ENCODE measurements at places on chromosomes 4 and X.

- peak; percentile 1 for DNase-seq
Measured at GRCh38 chrX:114047558-114047957, 536.3 kb upstream of the HTR2C start.

GRCh38 chrX:131831185-131831520 lies 191.9 kb upstream of the STK26 start:
- no peak for DNase-seq

DNA sequence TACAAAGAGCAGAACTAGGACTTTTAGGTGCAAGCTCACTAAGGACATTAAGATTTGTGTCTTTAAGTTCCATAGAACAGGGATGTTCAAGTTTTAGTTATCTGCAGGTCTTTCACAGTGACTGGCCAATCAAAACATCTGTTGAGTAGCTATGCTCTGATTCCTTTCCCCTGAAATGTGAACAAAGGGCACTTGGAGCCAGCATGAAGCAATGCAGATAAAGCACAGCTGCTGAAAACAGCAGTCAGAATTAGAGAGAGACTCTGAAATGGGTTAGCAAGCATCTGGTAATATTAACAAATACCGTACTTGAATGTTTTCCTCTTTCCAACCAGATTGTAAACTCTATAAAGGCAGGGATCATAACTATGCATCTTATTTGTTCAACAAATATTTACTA lies 276.9 kb downstream of the RAB28 start:
- DNase-seq: no peak

- DNase-seq: peak; percentile 54
Measured at GRCh38 chr4:138241281-138242075, 671 bp downstream of the SLC7A11 start.

- DNase-seq: peak; percentile 34
Measured at GRCh38 chr4:133594390-133595207, 445.5 kb downstream of the PCDH10 start.

DNA sequence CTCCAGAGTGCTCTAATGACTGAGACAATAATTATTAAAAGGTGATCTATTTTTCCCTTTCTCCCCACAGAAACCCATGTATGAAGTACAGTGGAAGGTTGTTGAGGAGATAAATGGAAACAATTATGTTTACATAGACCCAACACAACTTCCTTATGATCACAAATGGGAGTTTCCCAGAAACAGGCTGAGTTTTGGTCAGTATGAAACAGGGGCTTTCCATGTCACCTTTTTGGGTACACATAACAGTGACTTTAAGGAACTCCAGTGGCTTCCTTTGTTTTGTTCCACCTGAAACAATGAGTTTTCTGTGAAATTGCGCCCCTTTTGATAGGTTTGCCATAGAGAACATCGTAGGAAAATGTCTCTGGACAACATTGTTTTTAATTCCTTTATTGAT lies 69.6 kb downstream of the KIT start:
- DNase-seq: no peak

DNA sequence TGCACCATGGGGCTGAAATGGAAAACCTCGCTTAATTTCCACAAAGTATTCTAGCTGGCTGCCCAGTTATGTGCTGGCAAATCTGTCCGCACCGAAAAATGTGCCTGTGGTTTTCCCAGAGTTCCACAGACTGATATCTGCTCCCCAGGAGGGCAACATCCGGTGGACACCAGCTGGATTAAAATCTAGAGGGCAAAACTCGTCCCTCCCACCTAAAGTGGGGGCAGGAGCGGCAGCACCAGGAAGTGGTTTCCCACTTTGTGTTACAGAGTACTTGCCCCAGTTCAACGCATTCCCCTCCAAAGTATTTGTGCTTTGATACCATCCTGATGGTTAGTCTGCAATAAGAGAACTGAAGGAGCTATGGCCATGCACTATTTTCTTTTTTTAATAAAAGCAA lies 187.6 kb downstream of the TSPAN5 start:
- DNase-seq: peak; percentile 93

GRCh38 chr4:117154251-117154650 lies 68.9 kb upstream of the TRAM1L1 start:
- DNase-seq: no peak

- DNase-seq: no peak
Measured at GRCh38 chr4:26369581-26369980, 48.8 kb downstream of the RBPJ start.

- no peak for DNase-seq
Measured at GRCh38 chrX:45601052-45601451, 400.4 kb upstream of the DIPK2B start.

GRCh38 chr4:78235800-78236199 lies 178.7 kb downstream of the FRAS1 start:
- no peak for DNase-seq

DNA sequence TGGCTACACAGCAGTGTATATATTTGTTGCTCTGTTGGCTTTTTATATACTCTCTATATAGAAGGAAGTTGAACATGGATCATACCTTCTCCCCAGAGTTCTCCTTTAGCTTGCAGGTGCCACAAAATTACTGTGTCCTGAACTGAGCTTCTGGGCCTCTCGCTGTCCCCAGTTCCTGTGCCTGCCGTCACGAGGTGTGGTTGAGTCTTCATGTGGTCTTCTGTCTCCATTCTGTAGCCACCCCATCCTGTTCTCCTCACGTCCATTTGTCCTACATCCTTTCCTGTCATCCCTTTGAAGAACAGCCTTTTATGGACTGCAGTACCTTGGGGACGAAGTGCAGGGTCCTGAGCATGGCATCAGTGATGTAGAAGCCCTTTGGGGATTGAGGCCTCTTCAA lies 14.5 kb downstream of the TMEM131L start:
- DNase-seq: no peak

GRCh38 chrX:6095469-6095868 lies 133.2 kb downstream of the NLGN4X start:
- DNase-seq: no peak

- DNase-seq: peak; percentile 7
Measured at GRCh38 chrX:64093761-64094160, 111.7 kb downstream of the AMER1 start.

DNA sequence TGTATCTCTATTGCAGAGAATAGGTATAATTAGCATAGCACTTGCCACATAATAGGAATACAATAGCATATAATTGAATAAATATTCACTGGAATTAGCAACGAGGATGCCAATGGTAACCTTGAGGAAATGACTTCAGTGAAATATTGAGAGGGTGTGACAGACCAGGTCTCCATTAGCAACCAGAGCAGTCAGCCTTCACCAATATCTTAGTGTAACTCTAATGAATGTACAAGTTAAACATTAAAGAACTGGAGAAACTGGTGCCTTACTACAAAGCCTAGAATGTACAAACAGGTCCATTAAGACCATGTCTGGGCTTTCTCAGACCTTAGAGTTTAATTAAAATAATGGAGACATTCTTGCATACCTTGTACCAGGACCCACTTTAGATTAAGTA lies 143.0 kb downstream of the MAGEB17 start:
- no peak for DNase-seq

DNA sequence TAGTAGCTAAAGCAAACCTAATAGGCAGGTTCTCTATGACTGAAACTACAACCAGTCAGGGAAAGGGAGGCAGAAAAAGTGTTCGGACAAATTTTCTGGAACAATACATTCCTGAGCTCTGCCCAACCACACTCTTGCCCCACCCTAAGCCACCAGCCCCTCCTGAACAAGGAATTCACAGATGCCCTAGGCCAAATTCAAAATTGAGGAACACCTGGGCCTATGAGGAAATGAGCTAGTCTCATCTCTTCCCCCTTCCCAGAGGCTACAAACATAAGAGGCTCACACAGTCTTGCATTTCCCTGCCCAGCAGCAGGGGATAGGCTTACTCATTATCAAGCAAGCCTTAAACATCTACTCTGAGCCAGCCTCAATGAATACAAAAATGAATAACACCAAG lies 284.7 kb downstream of the ZNF674 start:
- peak; percentile 79 for DNase-seq

DNA sequence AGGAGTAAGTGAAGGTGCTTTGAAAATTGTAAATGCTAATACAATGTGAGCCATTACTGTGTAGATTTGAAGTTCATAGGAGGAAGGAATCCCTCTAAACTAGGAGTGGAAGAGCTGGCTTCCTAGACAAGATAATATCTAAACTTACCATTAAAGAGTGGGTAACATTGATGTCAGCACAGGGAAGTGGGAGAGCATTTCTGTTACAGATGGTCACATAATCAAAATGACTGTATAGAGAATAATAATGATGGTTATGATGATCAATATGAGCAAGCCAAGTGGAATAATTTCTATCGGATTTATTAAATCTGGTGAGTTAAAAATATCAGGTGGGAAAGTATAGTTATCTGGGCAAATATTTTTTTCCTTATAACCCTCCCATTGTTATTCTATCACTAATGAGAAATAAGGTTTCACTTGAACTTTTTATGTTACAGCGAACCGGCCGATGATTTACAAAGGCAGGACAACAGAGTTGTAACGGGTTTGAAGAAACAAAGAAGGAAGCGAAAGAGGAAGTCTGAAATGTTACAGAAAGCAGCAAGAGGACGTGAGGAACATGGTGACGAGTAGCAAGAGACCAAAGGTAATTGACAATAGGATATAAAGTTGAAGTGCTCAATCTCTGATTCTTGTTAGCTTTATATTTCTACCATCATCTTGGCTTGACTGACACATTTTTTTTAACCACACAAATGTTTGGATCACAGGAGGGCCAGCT lies 43.5 kb downstream of the FMR1NB start:
- no peak for DNase-seq

DNA sequence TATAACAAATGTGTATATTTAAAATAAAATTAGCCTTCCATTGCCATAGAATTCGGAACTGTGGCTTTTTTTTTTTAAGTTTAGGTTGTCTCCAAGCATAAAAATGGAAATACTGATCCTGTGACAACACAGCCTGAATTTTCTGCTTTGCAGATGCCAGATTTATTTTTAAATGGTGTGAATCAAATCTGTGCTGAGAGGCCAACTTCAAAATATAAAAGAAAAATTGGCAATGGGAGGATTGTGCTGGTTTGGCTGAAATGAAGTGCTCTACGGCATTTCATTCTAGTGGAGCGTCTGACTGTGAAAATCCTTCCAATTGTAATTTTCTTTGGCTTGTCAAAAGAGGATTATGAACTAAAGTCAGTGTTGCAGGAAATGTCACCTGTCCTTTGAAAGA lies 580.3 kb upstream of the ZFP42 start:
- DNase-seq: no peak

DNA sequence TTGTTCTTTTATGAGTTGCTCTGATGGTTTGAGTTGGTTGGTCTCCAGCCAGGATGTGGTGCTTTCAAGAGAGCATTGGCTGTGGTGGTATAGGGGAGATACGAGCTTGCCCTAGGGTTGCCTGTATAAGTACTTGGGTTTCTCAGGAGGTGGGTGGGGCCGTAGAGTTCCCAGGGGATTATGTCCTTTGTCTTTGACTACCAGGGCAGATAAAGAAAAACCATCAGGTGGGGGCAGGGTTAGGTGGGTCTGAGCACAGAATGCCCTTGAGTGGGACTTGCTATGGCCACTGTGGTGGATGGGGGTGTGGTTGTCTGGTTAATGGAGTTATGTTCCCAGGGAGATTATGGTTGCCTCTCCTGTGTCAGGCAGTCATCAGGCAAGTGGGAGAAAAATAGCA lies 247.9 kb upstream of the HAND2 start:
- no peak for DNase-seq

- DNase-seq: no peak
Measured at GRCh38 chr4:133157460-133158160, 8.5 kb downstream of the PCDH10 start.

GRCh38 chrX:39199429-39199828 lies 398.2 kb downstream of the MID1IP1 start:
- peak; percentile 71 for DNase-seq

DNA sequence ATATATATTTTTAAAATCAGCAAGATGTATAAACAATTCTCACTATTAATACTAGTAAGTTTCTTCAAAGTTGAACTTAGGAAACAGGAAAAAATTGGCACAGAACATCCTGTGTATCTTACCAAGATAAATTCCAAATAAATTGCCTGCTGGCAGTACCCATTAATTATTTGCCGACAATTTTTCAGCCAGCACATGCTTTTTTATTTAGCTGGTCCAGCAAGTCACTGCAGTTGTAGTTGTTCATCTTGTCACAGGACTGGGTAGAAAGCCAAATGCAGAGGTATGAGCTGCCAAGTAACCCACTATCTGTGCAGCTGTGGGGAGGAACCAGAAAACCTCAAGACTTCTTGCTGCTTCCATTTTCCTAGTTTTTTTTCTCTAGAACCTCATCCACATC lies 113.4 kb downstream of the PACRGL start:
- no peak for DNase-seq

GRCh38 chr4:108702960-108703359 lies 52.6 kb downstream of the OSTC start:
- peak; percentile 31 for DNase-seq

- DNase-seq: peak; percentile 83
Measured at GRCh38 chr4:153486281-153487151, 20.4 kb downstream of the TMEM131L start.

DNA sequence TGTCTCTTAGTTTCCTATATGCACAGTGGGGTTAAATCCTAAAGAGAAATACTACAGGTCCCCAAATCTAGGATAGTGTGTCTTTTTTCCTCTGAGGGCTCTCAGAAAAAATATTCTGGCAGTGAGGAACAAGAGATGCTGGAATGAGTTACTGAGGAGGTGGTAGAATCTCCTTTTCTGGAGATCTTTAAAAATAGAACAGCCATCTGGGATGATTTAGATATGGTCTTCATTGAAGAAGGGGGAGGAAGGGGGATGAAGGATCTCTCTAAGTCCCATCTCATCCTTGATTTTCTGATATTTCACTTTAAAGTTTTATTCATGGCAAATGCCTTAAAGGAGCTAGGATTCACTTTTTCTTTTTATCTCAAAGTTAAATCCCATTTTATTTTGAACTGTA lies 235.0 kb downstream of the MAML3 start:
- no peak for DNase-seq

DNA sequence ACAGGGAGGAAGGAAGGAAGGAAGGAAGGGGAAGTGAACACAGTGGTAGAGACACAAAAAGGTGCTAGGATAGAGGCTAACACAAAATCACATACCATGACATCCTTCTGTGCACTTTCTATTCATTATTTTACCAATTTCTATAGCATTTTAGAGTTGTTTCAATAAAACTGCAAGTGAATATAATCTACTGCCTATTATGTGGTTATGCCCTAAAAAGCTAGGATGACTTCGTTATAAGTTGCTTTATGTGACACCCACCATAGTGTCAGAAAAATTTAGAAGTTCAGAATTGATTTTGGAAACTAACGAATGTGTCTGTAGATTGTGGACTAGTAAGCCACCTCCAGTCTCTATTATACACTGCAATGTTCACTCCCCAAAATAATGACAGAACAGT lies 59.4 kb upstream of the EDNRA start:
- no peak for DNase-seq

GRCh38 chr4:177263818-177264217 lies 45.9 kb upstream of the NEIL3 start:
- DNase-seq: no peak

DNA sequence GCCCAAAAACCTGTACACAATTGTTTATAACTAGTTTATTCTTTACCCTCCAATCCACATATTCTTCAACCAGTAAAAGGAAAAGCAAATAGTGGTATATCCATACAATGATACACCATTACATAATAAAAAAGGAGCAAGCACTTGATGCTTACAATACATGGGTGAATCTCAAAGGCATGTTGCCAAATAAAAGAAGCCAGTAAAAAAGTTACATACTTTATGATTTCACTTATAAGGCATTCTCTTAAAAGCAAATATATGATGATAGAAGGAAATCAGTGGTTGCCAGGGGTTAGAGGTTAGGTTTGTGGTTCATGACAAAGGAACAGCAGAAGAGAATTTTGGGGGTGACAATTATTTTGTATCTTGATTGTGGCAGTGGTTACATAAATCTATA lies 896.1 kb upstream of the LCORL start:
- DNase-seq: peak; percentile 6

- no peak for DNase-seq
Measured at GRCh38 chrX:71565474-71566041, 12.7 kb upstream of the GCNA start.

Data from M059J (cell line).